SHP77 treated with DMSO at 0.1 percent for 48 hours (cell line): ENCODE measurements at places on chromosomes 7 and 10.

DNA sequence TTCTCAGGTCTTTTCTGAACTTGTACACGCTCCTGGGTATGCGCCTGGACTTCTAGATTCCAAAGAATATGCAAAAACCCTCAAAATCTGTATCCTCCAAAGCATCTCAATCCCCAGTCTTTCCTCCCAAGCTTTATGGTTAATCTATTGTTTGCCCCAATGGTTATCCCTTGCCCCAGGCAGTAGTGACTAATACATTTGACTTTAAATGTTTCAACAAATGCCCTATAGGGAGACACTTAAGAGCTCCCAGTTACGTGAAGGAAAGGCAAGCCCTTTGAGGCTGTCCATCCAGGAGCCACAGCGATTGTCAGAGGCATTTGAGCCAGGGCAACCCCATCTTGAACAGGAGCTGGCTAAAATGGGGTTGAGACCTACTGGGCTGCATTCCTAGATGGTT lies 12.7 kb upstream of the FOXL3 start:
- DNase-seq, result no peak

- peak; percentile 22 for DNase-seq
Measured at GRCh38 chr10:96395931-96396877, 37.4 kb upstream of the OPALIN start.

DNA sequence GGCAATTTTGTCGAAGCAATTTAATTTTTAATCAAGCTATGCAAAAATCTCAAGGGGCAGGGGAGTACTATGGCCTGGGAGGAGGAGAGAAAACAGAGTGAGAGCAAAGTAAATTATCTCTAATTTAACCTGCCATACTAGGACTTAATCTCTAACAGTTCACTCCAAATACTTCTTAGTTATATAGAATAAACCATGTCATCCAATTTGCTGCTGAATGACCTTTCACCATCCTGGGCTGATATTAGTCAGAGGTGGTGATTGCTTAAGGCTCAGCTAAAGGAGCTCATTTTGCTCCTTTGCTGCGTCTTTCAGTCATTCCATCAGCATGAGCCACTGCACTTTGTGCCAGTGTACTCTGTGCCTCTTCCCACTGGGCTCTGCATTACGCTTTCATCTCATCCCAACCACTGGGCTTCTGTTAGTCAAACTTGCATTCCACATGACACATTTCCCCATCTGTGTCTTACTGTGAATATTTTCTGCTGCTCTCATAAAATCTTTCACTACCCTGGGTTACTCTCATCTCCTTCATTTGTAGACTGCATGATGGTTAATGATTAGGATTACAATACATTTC lies 84.3 kb downstream of the CD36 start:
- DNase-seq, result no peak

- DNase-seq, result no peak
Measured at GRCh38 chr10:14150526-14150925, 180.2 kb downstream of the FRMD4A start.

- no peak for DNase-seq
Measured at GRCh38 chr7:117319181-117319580, 3.7 kb downstream of the WNT2 start.

- no peak for DNase-seq
Measured at GRCh38 chr10:129123428-129123827, 343.6 kb upstream of the MGMT start.

GRCh38 chr10:51894771-51895578 lies 195.6 kb upstream of the CSTF2T start:
- DNase-seq, result no peak

DNA sequence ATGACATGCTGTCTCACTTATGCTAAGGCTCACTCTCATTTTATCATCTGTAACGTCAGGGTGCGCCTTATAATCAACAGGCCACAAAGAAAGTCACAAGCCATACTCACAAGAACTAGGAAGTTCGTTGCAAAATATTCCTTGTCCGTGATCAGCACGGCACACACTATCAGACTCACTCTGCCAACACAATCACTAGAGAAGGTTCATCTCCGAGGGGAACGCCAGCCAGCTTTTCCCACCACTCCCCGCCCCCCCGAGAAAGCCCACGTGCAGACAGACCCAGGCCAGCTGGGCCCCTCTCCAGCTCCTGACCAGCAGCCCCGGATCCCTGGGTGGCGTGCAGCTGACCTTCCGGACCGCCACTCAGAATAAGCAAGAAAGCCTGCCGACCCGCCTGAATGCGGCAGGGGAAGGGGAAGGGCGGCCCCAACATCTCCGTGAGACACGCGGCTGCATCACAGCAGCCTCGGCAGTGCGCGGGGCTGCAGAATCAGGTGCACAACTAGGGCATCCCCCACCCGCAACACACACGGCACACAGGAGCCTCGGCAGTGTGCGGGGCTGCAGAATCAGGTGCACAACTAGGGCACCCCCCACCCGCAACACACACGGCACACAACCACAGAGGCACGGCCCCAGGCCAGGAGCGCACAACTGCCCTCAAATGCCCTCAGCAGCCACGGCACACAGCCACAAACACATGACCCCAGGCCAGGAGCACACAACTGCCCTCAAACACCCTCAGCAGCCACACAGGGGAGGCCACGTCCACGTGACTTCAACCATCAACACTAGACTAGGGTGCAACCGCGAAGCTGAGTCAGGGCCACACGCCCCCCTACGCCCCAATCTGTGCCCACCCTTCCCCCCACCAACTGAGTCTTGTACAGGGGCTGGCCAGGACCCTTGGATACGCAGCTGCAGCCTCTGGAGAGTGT lies 2.5 kb upstream of the GPR146 start:
- DNase-seq, result no peak

GRCh38 chr7:38425509-38425908 lies 152.1 kb upstream of the TARP start:
- no peak for DNase-seq

GRCh38 chr7:28658381-28658780 lies 246.1 kb downstream of the CREB5 start:
- DNase-seq, result no peak

- no peak for DNase-seq
Measured at GRCh38 chr7:35024298-35024697, 13.0 kb downstream of the DPY19L1 start.

DNA sequence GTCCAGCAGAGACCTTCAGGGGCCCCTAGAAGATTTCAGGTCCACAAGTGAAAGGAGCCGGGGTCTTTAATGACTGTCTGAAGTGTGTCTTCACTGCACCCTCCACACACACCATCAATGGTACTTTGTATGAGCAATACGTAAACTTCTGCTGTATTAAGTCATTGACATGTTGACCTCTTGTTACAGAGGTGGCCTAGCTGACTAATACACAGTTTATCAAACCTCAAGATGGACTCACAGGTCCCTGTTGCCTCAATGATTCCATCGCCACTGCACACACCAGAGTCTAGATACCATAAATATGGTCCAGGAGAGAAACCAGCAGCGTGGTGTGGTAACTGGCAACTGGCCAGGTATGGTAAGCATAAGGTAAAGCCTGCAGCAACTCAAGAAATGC lies 19.5 kb downstream of the KCNMA1 start:
- no peak for DNase-seq

GRCh38 chr7:155299535-155300202 lies 2.0 kb downstream of the INSIG1 start:
- DNase-seq, result no peak

GRCh38 chr7:70788276-70788675 lies 343.7 kb upstream of the GALNT17 start:
- DNase-seq, result no peak

- DNase-seq, result no peak
Measured at GRCh38 chr7:125253452-125254190, 324.0 kb upstream of the POT1 start.

DNA sequence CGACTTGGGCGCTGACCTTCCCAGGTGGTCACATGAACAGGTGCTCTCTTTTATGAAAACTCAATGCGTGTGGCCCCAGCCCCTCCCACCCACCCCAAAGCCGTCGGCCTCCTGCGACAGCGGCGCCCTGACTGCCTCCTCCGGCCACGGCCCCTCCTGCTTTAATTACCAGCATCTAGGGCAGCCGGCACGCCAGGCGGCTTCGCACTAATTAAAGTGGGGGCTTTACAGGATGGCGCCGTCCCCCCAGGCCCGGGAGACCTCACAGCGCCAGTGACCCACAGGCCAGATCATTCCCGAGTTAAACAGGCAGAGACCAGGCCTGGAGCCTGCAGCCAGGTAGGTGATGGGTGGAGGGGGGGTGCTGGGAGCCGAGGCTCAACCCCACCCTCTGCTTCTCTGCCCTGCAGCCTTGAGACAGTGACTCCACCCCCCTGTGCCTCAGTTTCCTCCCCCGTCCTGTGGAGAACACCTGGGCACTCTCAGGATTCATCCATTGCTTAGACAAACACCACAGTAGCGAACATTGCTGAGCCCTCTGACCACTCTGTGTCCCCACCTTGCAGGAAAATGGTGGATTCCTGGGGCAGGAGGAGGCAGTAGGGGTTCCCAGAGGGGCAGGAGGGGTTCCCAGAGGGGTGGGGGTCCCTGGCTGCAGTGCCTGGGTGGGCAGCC lies 100.8 kb downstream of the MICALL2 start:
- no peak for DNase-seq

- no peak for DNase-seq
Measured at GRCh38 chr10:129495698-129496097, 28.7 kb downstream of the MGMT start.

DNA sequence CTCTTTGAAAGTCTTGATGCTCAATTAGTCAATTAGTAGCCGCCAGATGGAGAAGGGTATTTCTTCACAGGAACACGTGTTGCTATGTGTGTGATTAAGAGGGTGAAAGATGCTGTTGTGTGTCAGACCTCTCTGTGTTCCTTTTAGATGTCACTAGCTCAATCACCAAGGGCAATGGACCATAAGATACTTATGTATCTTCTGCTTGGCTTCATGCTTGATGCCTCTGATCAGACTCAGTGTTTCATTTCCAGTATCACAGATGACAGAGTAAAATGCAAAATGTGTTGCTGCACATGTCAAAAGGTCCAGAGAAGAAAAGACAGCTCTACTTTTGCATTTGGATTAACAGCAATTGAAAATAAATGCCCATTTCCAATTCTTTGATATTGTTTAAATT lies 865.9 kb downstream of the CNTNAP2 start:
- DNase-seq, result no peak

DNA sequence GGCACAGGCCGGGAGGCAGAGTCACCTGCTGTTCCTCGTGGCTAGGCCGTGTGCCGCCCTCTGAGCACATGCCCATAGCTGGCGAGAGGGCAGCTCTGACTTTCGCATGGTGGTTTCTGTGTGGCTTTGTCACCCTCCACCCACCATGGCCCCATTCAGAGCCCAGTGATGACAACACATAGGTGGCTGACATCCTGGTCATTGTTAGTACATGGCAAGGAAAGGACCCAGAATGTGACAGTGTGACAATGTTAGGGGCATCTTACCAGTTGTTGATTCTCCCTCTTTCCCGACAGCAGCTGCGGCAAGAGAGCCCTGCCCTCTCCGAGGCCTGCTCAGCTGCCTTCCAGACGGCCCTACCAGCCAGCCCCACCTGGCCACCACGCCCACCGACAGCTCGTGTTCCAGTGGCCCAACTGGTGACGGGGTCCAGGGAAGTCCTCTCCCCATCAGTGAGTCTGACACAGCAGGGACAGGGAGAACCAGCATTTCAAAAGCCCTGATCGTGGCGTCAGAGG lies 52.2 kb downstream of the ZNF467 start:
- no peak for DNase-seq

- DNase-seq, result no peak
Measured at GRCh38 chr7:151867912-151868311, 9.0 kb downstream of the PRKAG2 start.

GRCh38 chr7:19617901-19618300 lies 90.9 kb downstream of the POLR1F start:
- no peak for DNase-seq

GRCh38 chr7:80824253-80824652 lies 94.6 kb downstream of the SEMA3C start:
- no peak for DNase-seq

DNA sequence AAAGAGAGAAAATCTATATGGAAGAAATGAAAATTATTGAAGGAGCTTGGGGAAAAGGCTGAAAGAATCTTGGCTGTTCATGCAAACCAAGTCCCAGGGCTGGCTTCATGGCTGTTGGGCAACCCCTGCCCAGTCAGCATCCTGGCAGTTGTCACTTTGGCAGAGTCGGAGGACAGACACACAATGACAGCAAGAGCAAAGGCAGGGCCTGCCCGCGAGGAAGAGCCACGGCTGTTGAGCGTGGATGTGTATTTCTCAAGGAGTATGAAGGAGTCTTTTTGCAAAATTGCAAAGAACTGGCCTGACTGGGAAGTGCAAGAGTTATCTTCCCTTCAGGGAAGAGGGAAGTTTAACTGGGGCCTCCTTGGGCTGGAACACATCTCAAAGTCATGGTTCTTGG lies 11.7 kb downstream of the PTPRE start:
- DNase-seq, result no peak
